ENCODE measurements at places on chromosomes 3 and 15.

GRCh38 chr3:163364717-163365116, 1713.6 kb downstream of the SI start:
- DNase-seq = no peak

DNA sequence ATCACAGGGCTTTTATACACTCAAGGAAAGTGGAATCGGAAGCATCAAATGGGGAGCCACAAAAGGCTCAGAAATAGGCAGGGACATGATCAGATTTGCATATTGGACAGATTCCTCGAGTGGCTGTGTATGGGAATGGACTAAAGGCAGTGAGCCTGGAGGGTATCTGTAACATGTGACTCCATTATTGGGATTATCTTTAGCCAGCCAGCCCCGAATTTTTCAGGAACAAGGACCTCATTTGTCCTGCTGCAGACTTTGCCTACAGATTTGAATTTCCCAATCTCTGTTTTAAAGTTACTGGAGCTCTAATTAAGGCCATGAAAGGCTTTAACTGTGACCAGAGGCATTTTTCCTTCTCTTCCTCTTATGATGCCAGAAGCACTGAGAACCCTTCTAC, 26.9 kb upstream of the EPHB1 start:
- DNase-seq = no peak

- no peak for DNase-seq
Observed at GRCh38 chr3:140355481-140355880, 322.4 kb upstream of the TRIM42 start.

GRCh38 chr3:129672412-129672811, 65.9 kb upstream of the PLXND1 start:
- no peak for DNase-seq

DNA sequence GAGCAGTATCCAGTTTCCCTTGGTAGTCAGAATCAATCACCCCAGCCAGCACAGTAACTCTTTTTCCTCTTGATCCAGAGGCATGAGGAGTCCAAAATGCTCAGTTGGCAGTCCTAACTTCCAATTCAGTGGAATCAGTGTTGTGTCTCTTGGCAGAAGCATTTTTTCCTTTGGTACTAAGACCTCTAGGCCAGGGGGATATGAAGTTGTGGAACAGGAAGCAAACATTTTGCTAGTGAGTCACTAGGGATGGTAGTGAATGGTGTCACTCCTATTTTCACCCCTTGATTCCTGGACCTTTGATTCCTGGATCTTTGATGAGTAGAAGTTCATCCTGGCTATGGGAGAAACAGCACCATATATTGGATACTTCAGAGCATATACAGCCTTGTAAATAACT, 70.5 kb upstream of the ALDH1A3 start:
- no peak for DNase-seq

GRCh38 chr3:41975416-41976103, 13.7 kb upstream of the ULK4 start:
- DNase-seq = no peak

GRCh38 chr15:72198356-72199204, 993 bp upstream of the GRAMD2A start:
- DNase-seq = no peak

GRCh38 chr3:30691944-30692343, 85.5 kb downstream of the TGFBR2 start:
- no peak for DNase-seq

DNA sequence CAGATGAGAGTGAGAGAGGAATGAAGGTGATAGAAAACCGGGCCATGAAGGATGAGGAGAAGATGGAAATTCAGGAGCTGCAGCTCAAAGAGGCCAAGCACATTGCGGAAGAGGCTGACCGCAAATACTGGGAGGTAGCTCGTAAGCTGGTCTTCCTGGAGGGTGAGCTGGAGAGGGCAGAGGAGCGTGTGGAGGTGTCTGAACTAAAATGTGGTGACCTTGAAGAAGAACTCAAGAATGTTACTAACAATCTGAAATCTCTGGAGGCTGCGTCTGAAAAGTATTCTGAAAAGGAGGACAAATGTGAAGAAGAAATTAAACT, 88.9 kb downstream of the EOMES start:
- DNase-seq = no peak

DNA sequence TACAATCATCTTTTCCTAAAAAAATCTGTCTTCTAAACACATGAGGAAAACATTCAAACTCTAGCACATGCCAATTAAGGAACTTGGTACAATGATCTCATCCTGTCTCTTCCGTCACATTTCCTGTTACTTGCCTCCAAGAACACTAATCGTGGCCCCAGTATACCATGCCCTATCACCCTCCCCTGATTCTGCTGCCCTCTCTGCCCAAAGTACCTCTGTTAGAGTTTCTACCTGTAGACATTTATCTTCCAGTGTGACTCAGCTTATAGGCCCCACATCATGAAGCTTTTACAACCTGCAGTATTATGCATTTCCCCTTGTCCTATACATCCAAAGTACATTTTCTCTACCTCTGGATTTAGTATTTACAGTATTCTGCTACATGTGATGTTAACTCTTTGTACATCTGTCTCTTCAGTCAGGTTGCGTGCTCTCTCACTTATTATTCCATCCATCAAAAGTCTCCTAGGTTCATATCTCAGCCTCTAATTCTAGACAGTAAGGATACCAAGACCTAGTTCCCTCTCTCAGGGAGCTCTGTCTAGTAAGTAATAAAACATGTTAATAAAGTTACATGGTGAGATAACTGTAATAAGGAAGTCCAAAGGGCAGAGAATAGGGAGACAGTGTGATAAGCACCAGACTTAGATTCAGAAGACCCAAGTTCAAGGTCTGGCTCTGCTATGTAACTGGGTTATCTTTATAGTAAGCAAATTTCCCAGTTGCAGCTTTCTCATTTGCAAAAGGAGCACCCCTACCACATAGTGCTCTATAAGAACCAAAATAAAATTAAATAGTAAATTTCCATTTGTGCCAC, 8.9 kb upstream of the SEMA6D start:
- DNase-seq = no peak

DNA sequence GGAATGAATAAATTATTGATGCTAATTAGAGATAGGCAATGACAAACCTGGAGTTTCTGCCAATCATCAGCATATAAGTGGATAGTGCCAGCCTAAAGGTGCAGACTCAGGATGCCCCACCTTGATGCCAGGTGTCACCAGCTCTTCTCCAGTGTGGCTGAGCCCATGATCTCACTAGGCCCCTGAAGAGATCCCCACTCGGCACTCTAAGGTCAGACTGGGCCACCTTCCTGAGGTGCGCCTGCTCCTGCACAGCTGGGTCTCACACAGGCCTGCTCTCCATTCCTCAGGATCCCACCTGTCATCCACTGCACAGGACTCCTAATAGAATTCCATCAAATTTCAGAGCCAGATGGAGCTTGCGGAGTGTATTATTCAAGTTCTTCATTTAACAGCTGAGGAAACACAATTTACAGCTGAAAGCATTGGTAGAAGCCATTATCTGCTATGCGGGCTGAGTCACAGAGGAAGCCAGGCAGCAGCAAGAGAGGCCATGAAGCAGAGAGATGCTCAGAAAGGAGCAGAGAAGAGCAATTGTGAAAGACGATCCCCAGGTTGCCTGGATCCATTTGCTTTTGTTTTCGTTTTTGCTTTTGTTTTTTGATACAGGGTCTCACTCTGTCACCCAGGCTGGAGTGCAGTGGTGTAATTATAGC, 25.1 kb upstream of the FSTL1 start:
- no peak for DNase-seq

GRCh38 chr3:179961703-179962078, 75.0 kb downstream of the PEX5L start:
- DNase-seq = no peak

DNA sequence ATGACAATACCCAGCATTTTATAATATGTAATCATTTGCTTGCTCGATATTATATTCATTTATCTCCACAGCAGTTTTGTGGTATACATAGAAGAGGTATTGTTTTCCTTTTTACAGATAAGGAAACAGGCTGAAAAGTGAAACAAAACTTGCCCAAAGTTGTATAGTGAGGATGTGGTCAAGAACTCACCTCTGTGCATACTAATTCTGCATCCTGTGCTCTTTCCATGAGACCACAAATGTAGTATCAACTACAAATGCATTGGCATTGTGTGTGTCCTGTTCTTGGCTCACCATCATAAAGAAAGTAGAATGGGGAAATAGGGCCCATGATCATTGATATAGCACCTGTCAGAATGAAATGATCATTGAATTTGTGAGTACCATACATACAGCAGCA, 167.3 kb downstream of the NECTIN3 start:
- DNase-seq = no peak

- DNase-seq = no peak
Observed at GRCh38 chr3:188943591-188943990, 228.2 kb upstream of the TPRG1 start.

- no peak for DNase-seq
Observed at GRCh38 chr15:57171426-57171825, 204.9 kb upstream of the CGNL1 start.

DNA sequence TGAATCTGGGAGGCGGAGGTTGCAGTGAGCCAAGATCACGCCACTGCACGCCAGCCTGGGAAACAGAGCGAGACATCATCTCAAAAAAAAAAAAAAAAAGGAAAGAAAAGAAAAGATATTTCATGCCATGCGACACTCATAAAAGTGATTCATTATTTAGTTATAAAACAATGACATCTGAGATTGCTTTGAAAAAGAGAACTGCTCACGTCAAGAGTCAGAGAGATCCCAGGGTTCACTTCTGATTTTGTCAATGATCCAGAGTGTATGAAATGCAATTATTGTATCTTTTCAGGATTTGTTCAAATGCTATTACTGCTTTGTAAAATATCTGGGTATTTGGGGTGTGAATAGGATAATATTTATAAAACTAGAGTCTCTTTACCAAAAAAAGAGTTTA, 6.0 kb upstream of the SAMD7 start:
- DNase-seq = no peak
